HS-5 (cell line): ENCODE measurements at places on chromosomes 6 and 20.

- DNase-seq, result no peak
Measured at GRCh38 chr6:76771059-76771634, 692.1 kb downstream of the HTR1B start.

DNA sequence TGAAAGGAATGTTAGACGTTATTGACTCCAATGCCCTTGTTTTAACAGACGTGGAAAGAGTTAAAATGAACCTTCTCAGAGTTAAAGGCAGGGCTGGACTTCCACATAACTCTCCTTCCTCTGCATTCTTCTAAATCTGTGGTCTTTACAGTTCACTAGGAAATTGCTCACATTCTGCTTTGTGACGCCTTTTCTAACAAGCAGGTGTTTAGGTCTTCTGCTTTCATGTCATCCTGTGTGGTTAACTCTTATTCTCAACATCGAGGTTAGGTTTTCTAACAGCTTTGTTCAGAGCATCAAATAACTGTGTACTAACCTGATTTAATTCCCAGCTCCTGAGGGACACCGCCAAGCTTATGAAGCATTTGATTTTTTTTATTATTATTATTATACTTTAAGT is 81.3 kb upstream of the NT5E start:
- DNase-seq, result no peak

GRCh38 chr20:49756241-49756640 is 42.6 kb upstream of the B4GALT5 start:
- DNase-seq, result no peak

DNA sequence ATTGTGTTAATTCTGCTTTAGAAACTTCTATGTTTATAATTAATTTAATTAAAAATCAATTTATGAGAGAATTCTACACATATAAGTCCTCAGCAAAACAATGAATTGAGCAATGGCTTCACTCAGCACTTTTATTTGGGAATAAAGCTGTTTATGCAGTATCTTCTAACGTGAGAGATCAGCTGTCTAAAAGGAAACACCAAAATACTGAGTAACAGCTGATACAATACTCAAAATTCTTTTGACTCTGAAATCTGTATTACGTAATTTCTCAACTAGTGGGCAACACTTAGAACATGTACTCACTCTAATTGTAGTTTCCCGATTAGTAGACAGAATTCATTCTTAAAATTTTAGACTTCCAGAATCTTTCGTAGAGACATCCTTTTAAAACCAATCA is 49.8 kb downstream of the MAP3K7 start:
- DNase-seq, result peak; percentile 47

DNA sequence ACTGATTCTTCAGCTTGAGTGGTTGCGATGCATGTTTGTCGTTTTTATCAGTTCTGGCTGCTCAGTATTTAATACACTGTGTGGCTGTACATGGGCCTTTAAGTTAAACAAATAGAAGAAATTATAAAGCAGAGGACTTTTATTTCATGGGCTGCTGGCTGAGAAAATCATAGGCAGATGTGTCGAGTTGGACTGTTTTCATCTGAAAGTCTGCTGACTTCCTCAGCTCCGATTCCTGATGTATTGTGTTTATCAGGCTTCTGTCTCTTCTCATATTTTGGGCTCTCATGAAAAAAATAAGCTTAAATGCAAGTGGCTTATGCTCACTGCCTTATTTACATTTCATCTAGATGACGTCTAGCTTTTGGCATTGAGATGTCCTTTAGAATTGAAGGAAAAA is 129.5 kb upstream of the GGTLC1 start:
- no peak for DNase-seq

DNA sequence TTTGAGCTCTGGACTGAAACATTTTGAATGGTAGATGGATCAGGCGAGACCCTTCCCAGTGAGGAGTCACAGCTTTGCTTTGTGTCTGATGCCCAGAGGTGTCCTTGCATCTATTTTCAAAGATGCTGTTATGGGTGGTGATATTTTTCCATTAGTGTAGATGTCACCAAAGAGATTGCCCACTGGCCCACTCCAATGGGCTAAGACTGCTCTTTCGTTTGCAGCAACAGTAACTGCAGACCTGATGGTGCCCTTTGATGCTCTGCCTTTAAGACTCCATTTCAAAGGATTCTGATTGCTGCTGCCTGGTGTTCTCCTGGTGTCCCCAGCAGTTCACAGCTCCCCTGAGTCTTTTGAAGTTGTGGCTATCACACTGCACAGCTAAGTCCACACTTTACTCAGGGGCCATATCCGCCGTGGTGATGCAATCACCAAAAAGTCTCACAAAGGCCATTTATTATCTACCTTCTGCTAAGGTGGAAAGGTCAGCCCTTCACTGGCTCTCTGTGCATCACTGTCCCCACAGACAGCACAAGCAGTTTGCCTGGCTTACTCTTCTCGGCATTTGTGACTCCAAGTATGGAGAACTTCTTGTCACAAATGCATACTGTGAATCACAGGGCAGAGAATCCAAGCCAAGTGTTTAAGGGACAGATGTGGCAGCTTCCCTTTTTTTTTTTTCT is 56.4 kb downstream of the NOX3 start:
- DNase-seq, result no peak

GRCh38 chr20:46720776-46721425 is 11.5 kb downstream of the SLC2A10 start:
- no peak for DNase-seq

DNA sequence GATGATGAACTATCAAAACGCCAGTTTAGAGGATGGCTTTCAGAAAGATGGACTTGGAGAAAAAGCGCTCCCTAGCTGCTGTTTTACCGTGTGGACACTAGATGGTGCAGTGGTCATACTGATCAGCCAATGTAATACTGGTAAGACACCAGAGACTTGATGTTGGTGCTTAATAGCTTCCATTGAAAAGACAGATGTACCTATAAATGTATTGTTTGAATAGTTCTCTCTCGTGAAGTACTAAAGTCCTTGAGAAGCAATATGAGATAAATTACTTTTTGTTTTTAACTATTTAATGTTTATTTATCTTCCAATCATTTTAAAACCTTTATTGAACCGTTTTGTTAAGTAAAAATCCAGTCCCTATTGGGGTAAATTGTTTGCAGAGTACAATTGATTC is 63.9 kb upstream of the FUCA2 start:
- peak; percentile 64 for DNase-seq

GRCh38 chr6:64890609-64891008 is 816.4 kb downstream of the EYS start:
- peak; percentile 23 for DNase-seq

GRCh38 chr20:46264391-46265266 is 43.7 kb downstream of the CDH22 start:
- no peak for DNase-seq

GRCh38 chr6:107599043-107599442 is 109.1 kb downstream of the SOBP start:
- DNase-seq, result no peak

DNA sequence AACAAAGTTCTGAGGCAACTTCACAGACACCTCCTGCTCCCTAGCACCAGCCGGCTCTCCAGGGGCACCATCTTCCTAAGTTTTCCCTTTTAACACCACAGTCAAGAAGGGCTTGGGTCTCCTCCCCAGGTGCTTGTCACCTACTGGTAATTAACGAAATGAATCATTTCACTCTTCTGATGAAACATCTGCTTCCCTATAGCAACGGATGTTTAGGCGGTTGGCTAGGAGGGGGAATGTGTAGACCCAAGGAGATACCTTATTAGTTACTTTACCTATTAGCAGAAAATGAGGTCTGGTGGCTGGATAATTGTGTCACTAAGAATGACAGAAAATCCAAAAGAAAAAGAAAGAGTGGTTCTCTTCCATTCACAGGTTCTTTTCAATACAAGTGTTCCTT is 46.3 kb upstream of the FABP7 start:
- no peak for DNase-seq

DNA sequence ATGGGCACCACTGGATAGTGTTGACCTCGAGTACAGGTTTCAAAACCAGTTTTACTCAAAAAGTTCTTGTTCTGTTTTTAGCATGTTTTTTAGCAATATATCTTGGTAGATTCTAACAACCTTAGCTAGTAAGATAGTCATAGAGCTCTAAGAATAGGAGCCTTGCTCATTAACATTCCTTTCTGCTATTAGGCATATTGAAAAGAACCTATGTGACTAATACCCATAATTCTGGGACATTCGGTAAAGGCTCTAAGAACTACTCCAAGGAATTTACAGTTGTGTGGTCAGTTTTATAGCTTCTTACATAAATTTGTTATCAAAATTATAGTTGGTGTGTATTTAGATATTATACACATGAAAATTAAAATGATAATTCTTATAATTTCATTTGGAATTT is 11.6 kb downstream of the SLC9A8 start:
- no peak for DNase-seq

- no peak for DNase-seq
Measured at GRCh38 chr6:87342829-87343228, 1.8 kb upstream of the C6orf163 start.

- DNase-seq, result peak; percentile 56
Measured at GRCh38 chr6:49606721-49607390, 29.8 kb downstream of the RHAG start.

GRCh38 chr20:57675773-57676172 is 34.0 kb downstream of the PMEPA1 start:
- DNase-seq, result no peak

DNA sequence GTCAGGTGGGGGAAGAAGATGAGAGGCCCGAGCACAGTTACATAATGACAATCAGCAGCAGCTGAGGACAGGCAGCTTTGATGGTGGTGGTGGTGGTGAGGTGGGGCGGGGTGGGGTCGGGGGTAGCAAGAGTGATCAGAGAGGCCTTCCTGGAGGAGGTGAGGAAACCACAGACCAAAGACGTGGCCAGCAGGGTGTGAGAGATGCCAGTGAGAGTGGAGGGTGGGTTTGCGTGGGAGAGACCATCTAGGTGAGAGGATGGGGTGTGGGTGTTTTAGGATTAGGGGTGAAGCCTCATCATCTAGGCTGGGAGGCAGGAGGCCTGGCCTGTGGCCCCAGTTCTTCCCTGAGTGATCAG is 76.0 kb upstream of the TOX2 start:
- no peak for DNase-seq

DNA sequence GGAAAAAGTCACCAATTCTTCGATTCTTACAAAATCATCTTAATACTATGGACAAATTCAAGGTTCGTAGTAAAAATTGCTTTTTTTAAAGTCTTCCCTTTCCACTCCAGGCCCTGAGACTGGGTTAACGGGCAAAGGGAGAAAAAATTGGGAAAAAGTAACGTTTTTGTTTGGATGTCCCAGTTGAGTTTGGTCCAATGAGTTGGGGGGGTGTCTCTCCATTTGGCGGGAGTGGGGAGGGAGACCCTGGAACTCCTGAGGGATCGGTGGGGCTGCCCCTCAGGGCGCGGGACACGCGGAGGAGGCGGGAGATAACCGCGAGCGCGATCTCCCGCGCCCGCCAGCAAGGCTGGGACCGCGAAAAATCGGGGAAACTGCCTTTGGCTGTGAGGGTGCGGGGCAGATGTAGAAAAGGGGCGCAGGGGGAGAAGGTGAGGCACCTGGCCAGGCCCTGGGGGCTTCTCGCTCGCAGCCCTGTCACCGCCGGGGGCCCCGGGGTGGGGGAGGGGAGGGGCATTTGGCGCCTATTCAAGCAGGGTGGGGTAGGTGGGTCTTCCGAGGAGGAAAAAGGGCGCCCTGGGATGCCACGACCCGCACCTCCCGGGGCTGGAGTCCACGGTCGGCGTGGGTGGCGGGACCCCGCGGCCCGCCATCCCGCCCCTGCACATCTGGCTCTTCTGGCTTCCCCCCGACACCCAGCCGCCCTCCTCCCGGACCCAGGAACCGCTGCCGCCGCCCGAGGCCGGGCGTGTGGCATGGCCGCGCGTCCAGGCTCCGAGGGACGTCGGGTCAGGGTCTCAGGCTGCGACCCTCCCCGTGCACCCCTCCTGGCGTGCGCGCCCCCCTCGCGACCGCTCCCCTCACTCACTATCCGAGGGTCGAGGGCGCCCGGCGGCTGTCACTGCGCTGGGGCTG is 595 bp downstream of the FBXO5 start:
- no peak for DNase-seq

GRCh38 chr20:58549231-58550209 is 34.3 kb upstream of the APCDD1L start:
- no peak for DNase-seq

DNA sequence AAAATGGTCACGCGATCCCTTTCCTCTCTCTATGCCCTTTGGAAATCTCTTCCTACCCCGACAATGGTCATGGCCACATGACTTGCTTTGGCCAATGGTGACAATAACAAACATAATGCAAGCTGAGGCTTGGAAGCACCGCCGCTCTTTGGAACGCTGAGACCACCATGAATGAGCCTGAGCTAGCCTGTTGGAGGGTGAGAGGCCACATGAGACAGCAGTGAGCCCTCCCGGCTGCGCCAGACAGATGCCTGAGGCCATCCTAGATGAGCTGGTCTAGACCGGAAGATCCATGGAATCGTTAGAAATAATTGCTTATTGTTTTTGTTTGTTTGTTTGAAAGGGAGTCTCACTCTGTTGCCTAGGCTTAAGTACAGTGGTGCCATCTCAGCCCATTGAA is 64.2 kb downstream of the STK35 start:
- no peak for DNase-seq

GRCh38 chr20:46022411-46023147 is 6.4 kb upstream of the SLC12A5 start:
- DNase-seq, result no peak

DNA sequence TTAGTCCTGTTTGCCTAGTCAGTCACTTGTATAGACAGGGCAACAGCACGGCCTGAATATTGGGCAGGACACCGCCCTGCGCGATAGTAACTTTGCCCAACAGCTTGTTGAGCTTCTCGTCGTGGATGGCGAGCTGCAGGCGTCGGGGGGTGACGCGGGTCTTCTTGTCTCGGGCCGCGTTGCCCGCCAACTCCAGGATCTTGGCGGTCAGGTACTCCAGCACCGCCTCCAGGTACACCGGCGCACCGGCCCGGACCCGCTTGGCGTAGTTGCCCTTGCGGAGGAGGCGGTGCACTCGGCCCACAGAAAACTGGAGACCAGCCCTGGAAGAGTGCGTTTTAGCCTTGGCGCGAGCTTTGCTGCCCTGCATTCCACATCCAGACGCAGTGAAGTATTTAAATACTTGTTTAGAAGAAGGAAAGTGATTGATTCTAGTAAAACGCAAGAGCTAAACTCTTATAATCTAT is 92.8 kb upstream of the BTN3A2 start:
- no peak for DNase-seq

- no peak for DNase-seq
Measured at GRCh38 chr6:18034798-18035202, 47.4 kb upstream of the KIF13A start.

GRCh38 chr6:24257282-24257681 is 100.6 kb downstream of the DCDC2 start:
- DNase-seq, result no peak

- no peak for DNase-seq
Measured at GRCh38 chr20:43389839-43390626, 67.7 kb upstream of the SRSF6 start.

DNA sequence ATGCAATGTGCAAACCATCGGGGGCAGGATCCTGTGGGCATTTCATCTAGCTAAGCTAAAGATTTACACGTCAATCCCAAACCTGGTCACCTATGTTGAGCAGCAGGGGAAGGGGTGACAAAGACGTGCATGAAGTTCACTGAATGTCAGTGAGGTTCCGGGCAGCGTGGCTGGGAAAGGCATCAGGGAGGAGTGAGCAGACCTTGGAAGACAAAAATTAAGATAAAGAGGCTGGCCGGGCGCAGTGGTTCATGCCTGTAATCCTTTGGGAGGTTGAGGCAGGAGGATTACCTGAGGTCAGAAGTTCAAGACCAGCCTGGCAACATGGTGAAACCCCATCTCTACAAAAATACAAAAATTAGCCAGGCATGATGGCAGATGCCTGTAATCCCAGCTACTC is 126.1 kb downstream of the PREX1 start:
- DNase-seq, result no peak

GRCh38 chr20:6277661-6278240 is 154.9 kb upstream of the FERMT1 start:
- DNase-seq, result no peak

GRCh38 chr6:11527274-11527870 is 10.2 kb upstream of the TMEM170B start:
- no peak for DNase-seq
